T-helper 17 cell (primary cell): ENCODE measurements at places on chromosomes 3 and 15.

GRCh38 chr3:114551770-114552526 is 258.1 kb downstream of the TIGIT start:
- peaks cover 2% of the 10 kb centered on the region for H3K4me1 ChIP-seq
- H3K27me3 ChIP-seq, result no peaks in the 10 kb centered on the region
- no peak for DNase-seq
- no peak overlapping the region for H3K4me3 ChIP-seq
- H3K27ac ChIP-seq, result no peak overlapping the region

DNA sequence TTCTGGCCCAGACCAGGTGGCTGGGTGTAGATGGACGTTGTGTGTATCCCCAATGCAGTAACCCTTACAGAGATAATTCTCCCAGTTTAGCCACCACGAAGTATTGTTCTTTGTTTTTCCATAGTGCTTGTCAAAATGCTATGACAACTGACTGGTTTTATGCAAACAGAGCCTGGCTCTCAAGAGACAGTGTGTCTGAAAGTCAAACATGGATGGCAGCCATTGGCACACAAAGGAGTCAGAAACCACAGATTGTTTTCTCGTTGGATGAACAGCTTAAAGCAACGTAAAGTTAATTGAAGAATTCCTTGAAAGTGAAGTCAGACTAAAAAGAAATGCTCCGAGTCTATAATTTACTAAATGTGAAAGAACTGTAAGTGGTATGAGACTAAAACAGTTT is 91.2 kb downstream of the FILIP1L start:
- H3K4me1 ChIP-seq, result peaks cover 4% of the 10 kb centered on the region
- no peaks in the 10 kb centered on the region for H3K27me3 ChIP-seq
- DNase-seq, result no peak
- no peak overlapping the region for H3K27ac ChIP-seq
- no peak overlapping the region for H3K4me3 ChIP-seq

DNA sequence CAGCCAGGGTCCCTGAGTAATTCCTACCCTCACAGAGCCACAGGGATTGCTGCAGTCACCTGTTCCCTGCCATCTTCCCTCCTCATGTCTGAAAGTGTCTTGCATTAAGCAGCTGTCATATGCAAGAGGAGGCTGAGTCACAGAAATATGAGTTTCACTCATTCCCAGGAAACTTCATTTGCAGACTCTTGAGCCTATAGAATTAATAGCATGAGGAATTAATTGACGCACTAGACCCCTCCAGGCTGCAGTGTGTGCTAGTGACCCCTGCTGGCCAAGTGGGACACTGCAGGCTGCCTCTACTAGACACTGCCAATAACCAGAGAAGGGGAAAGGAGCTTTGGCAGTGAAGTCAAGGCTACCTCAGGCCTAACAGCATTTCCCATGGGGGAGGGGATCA is 50.6 kb upstream of the SLC6A1 start:
- H3K36me3 ChIP-seq, result peaks cover 2% of the 10 kb centered on the region
- peaks cover 46% of the 10 kb centered on the region for H3K27me3 ChIP-seq
- no peak overlapping the region for H3K27ac ChIP-seq
- DNase-seq, result no peak
- peaks cover 6% of the 10 kb centered on the region for H3K4me1 ChIP-seq
- no peak overlapping the region for H3K4me3 ChIP-seq

DNA sequence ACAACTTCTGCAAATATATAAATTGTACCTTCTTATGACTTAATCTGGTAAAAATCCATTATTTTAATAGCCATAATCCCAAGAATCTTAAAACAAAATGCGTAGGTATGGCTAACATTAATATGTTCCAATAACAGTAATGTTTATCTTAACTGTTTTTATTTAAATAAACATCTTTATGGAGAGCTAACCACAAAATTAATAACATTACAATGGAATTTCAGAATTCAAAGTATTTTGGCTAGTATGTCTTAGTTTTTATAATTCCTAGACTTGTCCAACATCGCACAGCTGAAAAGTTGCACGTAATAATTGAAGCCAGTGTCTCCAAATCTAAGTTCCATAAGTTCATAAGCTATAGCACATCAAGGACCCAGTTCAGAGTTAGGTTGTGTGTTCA is 47.6 kb downstream of the ANKRD28 start:
- peaks cover 32% of the 10 kb centered on the region for H3K4me1 ChIP-seq
- no peaks in the 10 kb centered on the region for H3K27me3 ChIP-seq
- no peak overlapping the region for H3K27ac ChIP-seq
- no peak for DNase-seq
- no peak overlapping the region for H3K4me3 ChIP-seq
- H3K36me3 ChIP-seq, result peaks cover 7% of the 10 kb centered on the region

DNA sequence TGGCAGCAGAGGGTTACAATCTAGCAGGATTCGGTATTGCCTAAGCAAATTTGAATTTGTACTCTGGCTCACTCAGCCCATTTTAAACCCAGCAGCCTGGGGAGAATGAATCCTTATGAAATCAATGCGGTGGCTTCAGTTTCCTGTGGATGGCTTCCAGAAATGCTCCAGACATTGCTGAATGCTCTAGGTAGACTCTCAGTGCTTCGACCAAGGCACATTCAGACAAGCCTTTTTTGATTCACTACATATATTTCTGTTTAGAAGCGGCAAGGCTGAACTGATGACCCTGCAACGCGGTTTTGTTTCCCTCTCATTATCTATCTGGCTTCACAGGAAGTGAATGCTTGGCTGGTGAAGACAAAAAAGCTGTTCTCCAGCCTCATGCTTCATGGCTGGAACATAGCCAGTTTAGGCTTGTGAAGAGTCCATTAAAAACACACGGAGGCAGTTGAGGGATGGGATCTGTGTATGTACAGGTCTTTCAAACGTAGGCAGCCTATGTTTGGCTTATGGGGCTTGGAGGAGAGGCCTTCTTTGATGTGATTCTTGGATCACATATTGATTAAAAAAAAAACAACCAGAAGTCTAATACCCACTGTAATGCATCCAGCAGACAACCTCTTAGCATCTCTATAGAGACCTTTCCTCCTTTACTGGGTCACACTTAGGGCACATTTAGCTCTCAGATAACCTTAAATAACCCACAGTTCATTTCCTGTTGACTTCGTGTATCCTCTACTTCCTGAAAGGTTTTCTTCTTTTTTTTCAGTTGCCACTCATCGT is 400.2 kb upstream of the TBL1XR1 start:
- peak overlapping the region; percentile 75 for H3K4me3 ChIP-seq
- no peak for DNase-seq
- H3K36me3 ChIP-seq, result no peaks in the 10 kb centered on the region
- peaks cover 64% of the 10 kb centered on the region for H3K4me1 ChIP-seq
- no peaks in the 10 kb centered on the region for H3K27me3 ChIP-seq

DNA sequence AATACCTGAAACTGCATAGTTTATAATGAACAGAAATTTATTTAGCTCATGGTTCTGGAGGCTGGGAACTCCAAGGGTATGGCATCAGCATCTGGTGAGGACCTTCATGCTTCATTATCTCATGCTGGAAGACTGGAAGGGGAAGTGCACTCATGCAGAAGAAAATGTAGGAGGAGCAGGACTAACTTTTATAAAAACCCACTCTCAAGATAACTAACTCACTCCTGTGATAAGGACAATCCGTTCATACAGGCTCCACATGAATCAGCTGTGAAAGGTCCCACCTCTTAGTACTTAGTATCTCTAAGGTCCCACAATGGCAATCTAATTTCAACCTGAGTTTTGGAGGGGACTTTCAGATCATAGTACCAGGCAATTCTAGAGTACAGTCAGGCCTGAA is 33.6 kb upstream of the APH1B start:
- no peak overlapping the region for H3K4me3 ChIP-seq
- no peaks in the 10 kb centered on the region for H3K27me3 ChIP-seq
- H3K4me1 ChIP-seq, result peaks cover 41% of the 10 kb centered on the region
- peak overlapping the region; percentile 86 for H3K27ac ChIP-seq

- peaks cover 7% of the 10 kb centered on the region for H3K27me3 ChIP-seq
- H3K36me3 ChIP-seq, result no peaks in the 10 kb centered on the region
- no peak overlapping the region for H3K4me3 ChIP-seq
- DNase-seq, result no peak
- no peaks in the 10 kb centered on the region for H3K4me1 ChIP-seq
Observed at GRCh38 chr3:146277953-146278631, 27.2 kb upstream of the PLSCR4 start.

DNA sequence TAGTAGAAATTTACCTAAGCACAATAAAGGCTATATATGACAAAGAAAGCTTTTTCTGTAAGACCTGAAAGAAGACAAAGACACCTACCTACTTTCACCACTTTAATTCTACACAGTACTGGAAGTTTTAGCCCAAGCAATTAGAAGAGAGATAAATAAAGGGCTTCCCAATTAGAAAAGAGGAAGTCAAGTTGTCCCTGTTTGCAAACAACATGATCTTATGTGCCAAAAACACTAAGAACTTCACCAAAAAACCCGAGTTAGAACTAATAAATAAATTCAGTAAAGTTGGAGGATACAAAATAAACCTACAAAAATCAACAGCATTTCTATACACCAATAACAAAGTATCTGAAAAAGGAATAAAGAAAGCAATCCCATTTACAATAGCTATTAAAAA is 190.9 kb downstream of the NR2F2 start:
- no peak overlapping the region for H3K27ac ChIP-seq
- DNase-seq, result no peak
- no peaks in the 10 kb centered on the region for H3K36me3 ChIP-seq
- no peaks in the 10 kb centered on the region for H3K27me3 ChIP-seq
- no peak overlapping the region for H3K4me3 ChIP-seq

DNA sequence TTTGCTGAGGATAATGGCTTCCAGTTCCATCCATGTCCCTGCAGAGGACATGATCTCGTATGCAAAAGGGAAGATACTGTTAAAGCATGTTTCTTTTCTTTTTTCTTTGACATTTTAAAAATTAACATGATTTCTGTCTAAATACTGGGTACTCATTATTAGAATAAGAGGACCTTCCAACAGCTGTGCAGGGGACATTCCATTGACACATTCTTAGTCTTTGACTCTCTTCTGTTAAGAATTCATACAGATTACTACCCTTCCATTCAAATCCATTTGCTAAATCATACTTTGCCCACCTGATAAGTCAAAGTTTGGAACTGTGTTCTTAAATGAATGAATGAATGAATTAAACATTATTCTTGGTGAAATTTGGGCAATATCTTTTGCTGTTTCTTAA is 5.1 kb upstream of the CP start:
- no peaks in the 10 kb centered on the region for H3K27me3 ChIP-seq
- peaks cover 2% of the 10 kb centered on the region for H3K36me3 ChIP-seq
- H3K4me3 ChIP-seq, result no peak overlapping the region
- H3K27ac ChIP-seq, result no peak overlapping the region
- DNase-seq, result no peak
- H3K4me1 ChIP-seq, result peaks cover 15% of the 10 kb centered on the region

DNA sequence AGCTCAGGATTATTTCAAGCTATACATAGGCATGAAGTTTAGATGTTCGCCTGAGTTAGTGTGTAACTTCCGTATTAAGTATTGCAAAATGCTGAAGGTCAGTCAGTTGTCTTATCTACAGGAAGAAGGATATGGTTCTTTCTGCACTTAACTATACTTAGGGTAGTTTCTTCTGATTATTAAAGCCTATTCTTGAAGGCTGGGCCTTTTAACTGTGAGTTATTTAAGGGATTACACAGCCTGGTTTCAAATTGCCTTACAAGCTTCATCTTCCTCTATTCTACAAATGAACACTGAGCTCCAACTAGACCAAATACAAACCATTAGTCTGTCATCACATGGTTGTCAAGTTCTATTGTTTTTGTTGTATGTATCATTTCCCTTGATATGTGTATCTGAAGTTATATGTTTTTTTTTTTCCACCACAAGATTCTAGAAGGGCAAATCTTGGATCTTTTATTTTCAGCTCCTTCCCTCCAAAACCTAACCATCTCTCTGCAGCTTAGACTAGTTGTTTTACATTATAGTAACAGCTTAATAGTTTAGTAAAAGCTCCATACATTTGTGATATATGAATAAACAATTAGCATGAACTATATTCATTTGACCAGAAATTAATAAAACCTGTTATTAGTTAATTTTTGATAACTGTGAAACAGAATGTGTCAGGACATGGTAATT is 272.9 kb upstream of the KCNMB2 start:
- no peak overlapping the region for H3K4me3 ChIP-seq
- DNase-seq, result no peak
- no peak overlapping the region for H3K27ac ChIP-seq
- no peaks in the 10 kb centered on the region for H3K36me3 ChIP-seq
- H3K4me1 ChIP-seq, result no peaks in the 10 kb centered on the region

- H3K27me3 ChIP-seq, result peaks cover 64% of the 10 kb centered on the region
- H3K4me1 ChIP-seq, result peaks cover 28% of the 10 kb centered on the region
- H3K36me3 ChIP-seq, result peaks cover 16% of the 10 kb centered on the region
- DNase-seq, result no peak
- no peak overlapping the region for H3K27ac ChIP-seq
Observed at GRCh38 chr15:28096670-28097431, 2.3 kb downstream of the OCA2 start.

- H3K27me3 ChIP-seq, result peaks cover 11% of the 10 kb centered on the region
- no peak for DNase-seq
- no peaks in the 10 kb centered on the region for H3K36me3 ChIP-seq
Observed at GRCh38 chr15:65312400-65312916, 8.0 kb downstream of the RNU5B-1 start.

- H3K27ac ChIP-seq, result peak overlapping the region; percentile 74
- DNase-seq, result no peak
- H3K4me1 ChIP-seq, result peaks cover 21% of the 10 kb centered on the region
- peaks cover 38% of the 10 kb centered on the region for H3K27me3 ChIP-seq
- H3K4me3 ChIP-seq, result no peak overlapping the region
- peaks cover 3% of the 10 kb centered on the region for H3K36me3 ChIP-seq
Observed at GRCh38 chr3:124837730-124838186, 49.4 kb downstream of the ITGB5 start.

DNA sequence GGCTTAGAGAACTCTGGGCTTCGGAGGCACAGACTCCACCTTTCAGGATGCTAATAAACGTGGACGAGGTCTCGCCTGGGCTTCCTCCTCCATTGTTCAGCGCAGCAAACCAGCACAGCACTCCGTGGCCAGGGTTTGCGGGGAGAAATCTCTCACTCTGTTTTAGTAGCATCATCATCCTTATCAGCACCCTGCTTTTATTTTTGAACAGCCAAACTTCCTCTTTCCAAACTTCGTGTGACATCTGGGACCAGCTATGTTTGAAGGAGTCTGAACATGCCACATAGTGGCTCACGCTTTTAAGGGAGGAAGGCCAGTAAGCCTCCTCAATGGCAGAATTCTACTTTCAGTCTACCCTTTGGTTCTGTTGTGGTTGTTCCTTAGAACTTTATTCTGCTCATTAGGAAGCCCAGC is 149.0 kb downstream of the PGPEP1L start:
- H3K27me3 ChIP-seq, result peaks cover 14% of the 10 kb centered on the region
- peak overlapping the region; percentile 52 for H3K4me3 ChIP-seq
- H3K36me3 ChIP-seq, result no peaks in the 10 kb centered on the region
- DNase-seq, result no peak
